ENCODE measurements at places on chromosomes 2 and 18. TPM values are rescaled to one million over a fixed set of nuclear protein-coding genes. Genes with fewer than 3 reads are reported as not detected.

GRCh38 chr18:35118641-35119040 is 77.4 kb downstream of the MAPRE2 start:
- H3K36me3 ChIP-seq: no peaks in the 10 kb centered on the region
- peaks cover 62% of the 10 kb centered on the region for H3K4me1 ChIP-seq
- H3K4me3 ChIP-seq: no peak overlapping the region
- peak overlapping the region; percentile 85 for H3K27ac ChIP-seq
- no peaks in the 10 kb centered on the region for H3K27me3 ChIP-seq

GRCh38 chr2:71702071-71702970 is 249.0 kb downstream of the DYSF start:
- no peak for DNase-seq
- no peak overlapping the region for H3K27ac ChIP-seq
- H3K4me3 ChIP-seq: no peak overlapping the region
- no peaks in the 10 kb centered on the region for H3K36me3 ChIP-seq
- H3K27me3 ChIP-seq: no peaks in the 10 kb centered on the region
- peaks cover 18% of the 10 kb centered on the region for H3K4me1 ChIP-seq

DNA sequence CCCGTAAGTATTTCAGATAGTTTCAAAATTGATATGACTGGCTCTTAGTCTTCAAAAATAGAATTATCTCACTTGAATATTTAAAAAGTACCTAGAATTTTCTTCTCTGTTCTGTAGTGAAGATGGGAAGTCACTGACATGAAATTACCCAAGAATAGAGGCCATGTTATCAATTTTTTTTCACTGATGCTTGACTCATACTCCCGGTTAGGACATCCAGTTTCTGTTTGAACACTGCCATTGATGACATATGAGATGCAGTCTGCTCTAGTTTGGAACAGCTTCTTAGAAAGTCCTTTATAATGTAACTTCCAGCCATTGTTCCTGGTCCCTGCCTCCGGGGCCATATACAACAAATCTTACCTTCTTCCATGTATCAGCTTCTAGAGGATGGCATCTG is 26.0 kb downstream of the MAP3K20 start:
- peaks cover 10% of the 10 kb centered on the region for H3K36me3 ChIP-seq
- H3K27ac ChIP-seq: peak overlapping the region; percentile 20
- H3K27me3 ChIP-seq: no peaks in the 10 kb centered on the region
- DNase-seq: no peak

DNA sequence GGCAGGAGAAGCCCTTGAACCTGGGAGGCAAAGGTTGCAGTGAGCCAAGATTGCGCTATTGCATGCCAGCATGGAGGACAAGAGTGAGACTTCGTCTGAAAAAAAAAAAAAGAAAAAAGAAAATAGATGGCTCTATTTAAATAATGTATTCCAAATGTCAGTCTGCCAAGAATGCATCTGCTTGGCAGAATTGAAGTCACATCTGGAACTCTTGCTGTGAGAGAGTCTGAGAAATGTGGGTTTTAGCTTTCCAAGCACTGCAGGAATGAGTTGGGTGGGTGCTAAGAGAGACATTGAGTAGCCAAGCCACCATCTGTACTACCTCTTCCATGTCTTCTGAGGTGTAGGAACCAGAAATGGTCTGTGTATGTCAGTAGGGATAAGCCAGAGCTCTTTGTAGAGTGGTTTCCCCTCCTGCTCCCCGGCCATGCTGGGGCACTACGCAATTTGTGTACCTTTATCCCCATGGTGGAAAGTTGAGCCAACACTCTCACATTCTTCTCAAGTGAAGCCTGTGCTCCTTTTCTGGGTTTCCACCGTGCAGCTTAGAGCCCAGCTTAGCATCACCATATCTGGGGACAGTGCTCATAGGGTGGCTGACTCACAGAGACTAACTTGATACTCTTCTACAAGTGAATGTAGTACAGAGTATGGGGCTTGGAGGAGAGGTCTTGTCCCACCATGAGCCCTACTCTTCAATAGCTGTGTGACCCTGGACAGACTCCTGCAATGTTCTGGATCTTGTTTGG is 25.3 kb downstream of the IL1F10 start:
- H3K36me3 ChIP-seq: no peaks in the 10 kb centered on the region
- H3K27ac ChIP-seq: no peak overlapping the region

DNA sequence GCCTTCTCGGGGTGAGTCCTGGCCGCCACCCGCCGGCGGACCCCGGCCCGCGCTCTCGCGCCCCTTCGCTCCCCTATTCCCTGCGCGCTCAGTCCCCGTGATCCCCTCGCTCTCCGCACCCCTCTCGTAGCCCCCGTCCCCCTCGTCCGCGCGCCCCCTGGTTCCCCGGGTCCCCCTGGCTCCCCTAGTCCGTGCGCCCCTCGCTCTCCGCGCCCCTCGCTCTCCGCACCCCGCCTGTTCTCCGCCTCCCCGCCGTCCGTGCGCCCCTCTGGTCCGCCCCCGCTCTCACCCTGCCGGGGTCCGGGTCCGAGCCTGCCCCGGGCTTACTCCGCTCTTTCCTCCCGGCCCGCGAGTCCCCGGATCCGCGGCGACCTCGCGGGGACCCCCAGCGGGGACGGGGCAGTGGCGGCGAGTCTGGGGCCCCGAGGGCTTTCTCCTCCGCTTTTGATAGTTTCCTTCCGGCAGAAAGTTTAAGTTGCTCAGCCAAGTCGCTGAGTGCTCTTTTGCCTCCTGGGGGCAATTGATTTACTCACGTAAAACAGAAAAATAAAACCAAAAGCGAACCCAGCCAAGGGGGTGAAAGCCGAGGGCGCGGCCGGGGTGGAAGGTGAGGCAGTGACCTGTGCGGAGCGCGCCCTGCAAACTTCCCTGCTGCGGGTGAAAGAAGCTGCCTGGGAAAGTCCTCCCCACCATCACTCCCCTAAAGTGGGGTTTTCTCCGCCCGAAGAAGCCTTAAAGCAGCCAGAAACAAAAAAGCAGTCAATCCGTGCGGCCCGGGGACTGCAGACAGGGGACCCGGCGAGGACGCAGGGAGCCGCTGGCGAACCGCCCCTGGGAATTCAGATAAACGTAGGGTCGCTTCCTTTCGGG is 568 bp downstream of the RAB31 start:
- H3K4me3 ChIP-seq: peak overlapping the region; percentile 94
- no peaks in the 10 kb centered on the region for H3K36me3 ChIP-seq
- no peaks in the 10 kb centered on the region for H3K27me3 ChIP-seq

- H3K27me3 ChIP-seq: no peaks in the 10 kb centered on the region
- peak; percentile 60 for DNase-seq
- H3K27ac ChIP-seq: peak overlapping the region; percentile 27
Measured at GRCh38 chr18:74288041-74288440, 3.7 kb downstream of the CYB5A start.

DNA sequence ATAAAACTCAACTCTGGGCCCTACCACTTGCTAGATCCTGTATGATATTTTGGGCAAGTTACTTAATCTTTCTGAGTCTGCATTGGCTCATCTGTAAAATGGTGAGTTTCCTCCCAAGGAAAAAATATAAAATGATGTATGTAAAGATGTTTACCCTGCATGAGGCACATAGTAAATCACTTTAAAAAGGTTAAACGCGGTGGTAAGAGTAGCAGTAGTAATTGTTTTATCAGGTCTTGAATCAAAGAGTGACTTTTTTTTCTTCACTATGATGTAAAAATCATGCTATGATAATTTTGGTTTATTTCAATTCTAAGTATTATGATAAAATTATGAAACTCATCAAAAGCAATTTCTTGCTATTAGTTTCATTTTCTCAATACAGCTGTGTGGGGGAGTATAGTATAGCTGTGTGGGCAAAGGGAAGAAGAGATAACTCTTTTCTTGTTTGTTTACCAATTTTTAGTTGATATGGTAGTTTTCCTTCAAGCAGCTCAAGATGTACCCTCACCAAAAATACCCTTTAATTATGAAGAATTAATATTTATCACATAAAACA is 10.7 kb downstream of the ARHGAP15 start:
- no peaks in the 10 kb centered on the region for H3K4me1 ChIP-seq
- H3K4me3 ChIP-seq: no peak overlapping the region
- H3K27ac ChIP-seq: no peak overlapping the region
- H3K27me3 ChIP-seq: no peaks in the 10 kb centered on the region
- no peak for DNase-seq

GRCh38 chr2:156765043-156765442 is 328.9 kb downstream of the GPD2 start:
- DNase-seq: no peak
- H3K4me3 ChIP-seq: no peak overlapping the region
- H3K4me1 ChIP-seq: no peaks in the 10 kb centered on the region
- H3K27me3 ChIP-seq: no peaks in the 10 kb centered on the region

- no peaks in the 10 kb centered on the region for H3K4me1 ChIP-seq
- H3K4me3 ChIP-seq: no peak overlapping the region
- no peak for DNase-seq
- no peaks in the 10 kb centered on the region for H3K36me3 ChIP-seq
- no peaks in the 10 kb centered on the region for H3K27me3 ChIP-seq
Measured at GRCh38 chr2:140895378-140895777, 1235.4 kb downstream of the LRP1B start.

DNA sequence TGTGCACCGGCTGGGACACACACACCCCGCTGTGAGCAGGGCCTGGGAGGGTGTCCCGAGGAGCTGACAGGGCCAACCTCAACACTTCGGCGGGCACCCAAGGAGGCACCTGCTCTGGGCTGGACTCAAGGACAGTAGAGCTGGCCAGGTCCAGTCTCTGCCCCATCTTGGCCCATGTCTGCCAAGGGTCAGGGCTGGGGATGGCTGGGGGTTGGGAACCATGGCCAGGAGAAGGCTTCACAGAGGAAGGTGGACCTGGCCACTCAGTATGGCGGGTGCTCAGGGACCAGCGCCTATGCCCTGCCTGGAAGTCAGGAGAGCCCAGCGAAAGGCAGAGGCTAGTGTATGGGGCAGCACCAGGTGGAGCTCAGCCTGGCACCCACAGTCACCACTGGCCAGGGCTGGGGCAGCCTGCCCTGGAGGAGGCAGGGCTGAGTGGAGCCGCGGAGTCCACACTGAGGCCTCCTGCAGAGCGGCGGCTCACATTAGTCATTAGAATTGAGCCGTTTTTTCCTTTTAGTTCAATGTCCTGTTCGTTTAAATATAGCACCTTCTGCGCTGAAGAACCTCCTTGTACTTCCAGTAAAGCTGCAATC is 4.2 kb downstream of the ERFE start:
- peaks cover 41% of the 10 kb centered on the region for H3K4me1 ChIP-seq
- peaks cover 17% of the 10 kb centered on the region for H3K36me3 ChIP-seq
- no peak for DNase-seq
- no peak overlapping the region for H3K27ac ChIP-seq

DNA sequence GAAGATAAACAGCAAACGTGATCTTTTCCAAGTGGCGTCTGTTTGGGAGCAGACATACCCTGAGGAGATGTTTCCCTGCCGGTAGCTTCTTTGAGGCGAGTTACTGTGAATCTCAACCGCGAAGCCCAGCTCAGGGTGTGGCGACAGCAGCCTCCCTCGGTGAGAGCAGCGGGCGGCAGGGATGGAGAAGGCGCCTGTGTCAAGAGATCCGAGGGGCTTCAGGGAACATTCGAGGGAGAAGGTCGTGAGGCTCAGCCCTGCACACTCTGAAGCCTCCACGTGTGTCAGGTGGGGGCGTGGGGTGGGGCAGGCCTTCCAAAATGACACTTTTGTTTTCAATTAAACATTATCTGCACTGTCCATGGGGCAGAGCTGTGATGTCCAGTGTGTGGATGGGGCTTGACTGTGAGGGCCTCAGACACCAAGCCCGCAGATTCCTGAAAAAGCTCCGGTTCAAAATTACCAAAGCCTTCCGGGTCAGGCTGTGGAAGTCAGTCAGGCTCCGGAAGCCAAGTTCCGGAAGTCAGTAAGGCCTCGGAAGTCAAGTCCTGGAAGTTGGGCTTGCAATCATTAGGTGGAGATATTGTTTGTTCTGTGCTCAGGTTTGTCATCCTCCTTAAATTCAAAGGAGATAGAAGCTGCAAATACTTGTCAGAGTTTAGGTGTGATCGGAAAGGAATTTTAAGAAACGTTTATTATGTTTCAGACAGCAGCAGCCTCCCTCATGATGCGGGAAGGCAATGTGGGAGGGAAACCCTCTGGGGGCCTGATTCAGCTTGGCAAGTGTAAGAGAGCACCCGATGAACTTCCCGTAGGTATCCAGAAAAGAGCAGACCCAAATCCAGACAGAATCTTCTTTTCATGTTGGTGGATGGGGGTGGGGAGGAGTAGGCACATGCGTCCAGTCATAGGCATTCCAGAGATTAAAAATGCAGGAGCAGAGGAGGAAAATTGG is 20.7 kb downstream of the SMIM21 start:
- no peaks in the 10 kb centered on the region for H3K4me1 ChIP-seq
- H3K36me3 ChIP-seq: no peaks in the 10 kb centered on the region
- H3K4me3 ChIP-seq: no peak overlapping the region
- no peak for DNase-seq
- no peaks in the 10 kb centered on the region for H3K27me3 ChIP-seq
- H3K27ac ChIP-seq: no peak overlapping the region

The LHCGR gene
- 0.65 TPM for total RNA-seq

The DLX1 gene
- total RNA-seq: 0.23 TPM

The RNF103 gene
- total RNA-seq: 49.0 TPM

The RMND5A gene
- total RNA-seq: 45.7 TPM

Data from esophagus muscularis mucosa (tissue), 4 donors.